ENCODE measurements at places on chromosomes 6 and 20.
A peak's percentile ranks its signal among the peaks of the same experiment; 100 is the strongest.

DNA sequence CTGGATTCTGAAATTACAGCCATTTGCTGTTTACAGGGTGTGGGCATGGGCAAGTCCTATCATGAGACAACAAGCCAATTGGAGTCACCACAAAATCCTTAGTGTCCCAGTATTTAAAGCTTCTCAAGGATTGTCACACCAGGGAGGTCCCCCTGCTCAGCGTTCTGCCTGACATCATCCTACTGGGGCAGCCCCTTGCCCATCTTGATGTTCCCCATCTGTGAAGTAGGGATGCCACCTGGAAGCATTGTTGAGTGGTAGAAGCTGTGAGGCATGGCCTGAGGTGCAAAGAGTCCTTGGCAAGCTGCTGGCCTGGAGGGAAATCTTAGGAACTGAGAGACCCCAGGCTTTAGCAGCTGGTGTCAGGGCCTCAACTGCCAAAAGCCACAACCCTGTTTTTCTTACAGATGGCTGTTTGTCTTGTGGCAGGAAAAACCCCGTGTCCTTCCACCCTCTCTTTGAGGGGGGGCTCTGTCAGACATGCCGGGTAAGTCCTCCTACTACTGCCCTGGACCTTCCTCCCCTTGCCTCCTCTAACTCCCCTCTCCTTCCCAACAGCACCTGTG, 23.3 kb upstream of the MAPRE1 start:
- DNase-seq: no peak

DNA sequence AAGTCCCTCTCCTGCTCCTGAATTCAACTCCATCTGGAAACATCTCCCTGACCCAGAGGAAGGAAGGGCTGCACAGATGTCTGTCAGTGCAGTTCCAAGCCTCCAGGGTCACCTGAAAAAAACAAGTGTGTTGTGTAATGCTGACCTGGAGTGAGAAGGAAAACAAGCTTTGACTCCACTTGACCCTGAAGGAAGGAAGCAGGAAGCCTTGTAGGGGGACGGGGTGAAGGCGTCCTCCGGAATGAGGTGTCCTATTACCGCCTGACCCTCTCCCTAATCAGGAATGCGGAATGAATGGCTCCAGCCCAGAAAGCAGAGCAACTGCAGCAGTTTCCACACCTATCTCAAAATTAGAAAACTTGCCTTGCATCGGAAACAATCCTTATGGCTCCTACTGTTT, 13.9 kb upstream of the ADGRF5 start:
- DNase-seq: no peak

DNA sequence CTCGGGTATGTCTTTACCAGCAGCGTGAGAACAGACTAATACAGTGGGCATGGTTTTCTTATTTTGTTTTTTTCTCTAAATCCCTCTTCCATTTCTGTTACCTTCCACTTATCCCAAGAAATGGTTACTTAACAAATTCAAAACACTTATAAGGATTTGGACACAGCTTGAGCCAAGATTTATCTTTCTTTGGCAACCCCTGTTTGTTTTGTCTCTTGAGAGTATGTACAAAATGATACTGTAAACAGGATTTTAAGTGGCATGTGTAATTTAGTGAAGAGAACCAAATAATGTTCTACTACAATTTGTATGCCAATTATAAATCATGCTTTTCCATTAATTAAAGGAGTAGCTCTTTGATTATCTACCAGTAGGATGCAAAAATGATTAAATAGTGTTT, 51.4 kb downstream of the PPP1R14C start:
- DNase-seq: no peak

- no peak for DNase-seq
Measured at GRCh38 chr6:8888468-8888867, 453.1 kb upstream of the SLC35B3 start.

- no peak for DNase-seq
Measured at GRCh38 chr6:39899554-39900295, 34.5 kb downstream of the MOCS1 start.

- peak; percentile 48 for DNase-seq
Measured at GRCh38 chr6:25223490-25223991, 55.6 kb upstream of the CARMIL1 start.

- DNase-seq: peak; percentile 24
Measured at GRCh38 chr6:47440719-47441118, 36.9 kb upstream of the CD2AP start.

DNA sequence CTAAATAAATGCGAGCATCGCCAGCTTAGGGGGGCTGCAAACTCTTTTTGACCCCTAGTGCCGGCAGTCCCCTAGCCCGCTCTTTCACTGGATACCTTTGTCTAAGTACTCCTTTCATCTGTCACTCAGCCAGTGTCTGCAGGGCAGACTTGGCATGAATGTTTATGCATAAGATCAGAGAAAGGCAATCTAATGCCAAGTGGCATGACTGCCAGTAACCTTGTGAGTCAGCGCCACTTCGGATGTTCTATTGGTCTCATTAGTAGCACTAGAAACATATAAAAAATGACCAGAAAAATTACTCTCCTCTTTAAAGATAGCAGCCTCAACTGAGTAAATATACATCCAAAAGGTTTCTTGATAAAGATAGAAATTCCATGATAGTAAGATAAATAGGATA, 192.2 kb downstream of the TBC1D32 start:
- DNase-seq: no peak

- DNase-seq: no peak
Measured at GRCh38 chr20:23085436-23086055, 578 bp downstream of the CD93 start.
